ENCODE measurements at places on chromosomes 1 and 21. TPM values are rescaled to one million over a fixed set of nuclear protein-coding genes. Genes with fewer than 3 reads are reported as not detected.

DNA sequence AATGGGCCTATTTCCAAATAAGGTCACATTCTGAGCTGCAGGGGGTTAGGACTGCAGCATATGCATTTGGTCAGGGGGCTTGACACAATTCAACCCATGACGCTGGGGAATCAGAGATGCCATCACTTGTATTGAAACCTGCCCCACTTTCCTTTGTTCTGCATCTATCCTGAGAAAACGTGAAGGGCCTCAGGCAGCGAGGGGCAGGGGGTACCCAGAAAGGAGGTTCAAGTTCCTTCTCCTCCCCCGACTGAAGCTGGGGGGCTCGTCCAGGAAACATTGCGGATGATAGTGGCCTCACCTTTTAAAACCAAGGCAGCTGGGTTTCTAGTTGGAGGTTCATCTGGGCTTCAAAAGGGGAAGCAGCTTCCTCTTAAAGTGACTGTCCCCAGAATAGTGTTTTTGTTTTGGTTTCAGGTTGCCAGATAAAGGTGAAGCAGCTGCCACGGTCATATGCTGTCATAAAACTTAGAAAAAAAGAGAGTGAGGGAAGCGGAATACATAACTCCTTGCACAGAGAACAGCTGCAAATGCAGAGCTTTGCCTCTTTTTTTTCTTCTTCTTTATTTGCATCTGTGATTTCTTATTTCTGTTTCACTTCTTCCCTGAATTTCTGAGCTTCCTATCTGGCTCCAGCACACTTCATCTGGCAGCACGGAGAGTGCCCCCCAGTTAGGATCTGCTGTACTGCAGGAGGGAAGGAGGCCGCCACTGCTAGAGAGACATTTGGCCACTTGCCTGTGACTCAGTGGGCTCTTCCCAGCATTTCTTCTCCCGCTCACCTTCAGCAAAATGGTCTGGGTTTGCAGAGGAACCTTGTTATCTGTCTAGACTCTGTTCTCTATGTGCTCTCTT, 142.0 kb downstream of the AJAP1 start:
- no peaks in the 10 kb centered on the region for H3K27me3 ChIP-seq
- H3K4me1 ChIP-seq: no peaks in the 10 kb centered on the region
- H3K4me3 ChIP-seq: no peak overlapping the region
- DNase-seq: no peak
- H3K27ac ChIP-seq: no peak overlapping the region

Gene ILDR2
- 1.6 TPM for total RNA-seq

- H3K4me3 ChIP-seq: no peak overlapping the region
- DNase-seq: no peak
- peaks cover 41% of the 10 kb centered on the region for H3K4me1 ChIP-seq
These were observed 7.1 kb downstream of the C1orf21 start for GRCh38 chr1:184393962-184394361.

Gene EDN2
- 2.1 TPM for total RNA-seq

Gene SPATA17
- 4.0 TPM for total RNA-seq

GRCh38 chr1:206952171-206952570, 5.9 kb upstream of the PIGR start:
- no peak for DNase-seq
- peak overlapping the region; percentile 58 for H3K27ac ChIP-seq
- H3K27me3 ChIP-seq: no peaks in the 10 kb centered on the region
- H3K4me3 ChIP-seq: no peak overlapping the region

Data from lower lobe of right lung (tissue), 2 donors.